NCI-H2171 treated with DMSO at 0.1 percent for 48 hours (cell line): ENCODE measurements at places on chromosomes 3 and 15.

GRCh38 chr15:29917600-29918597 is 95.6 kb upstream of the TJP1 start:
- DNase-seq = no peak

DNA sequence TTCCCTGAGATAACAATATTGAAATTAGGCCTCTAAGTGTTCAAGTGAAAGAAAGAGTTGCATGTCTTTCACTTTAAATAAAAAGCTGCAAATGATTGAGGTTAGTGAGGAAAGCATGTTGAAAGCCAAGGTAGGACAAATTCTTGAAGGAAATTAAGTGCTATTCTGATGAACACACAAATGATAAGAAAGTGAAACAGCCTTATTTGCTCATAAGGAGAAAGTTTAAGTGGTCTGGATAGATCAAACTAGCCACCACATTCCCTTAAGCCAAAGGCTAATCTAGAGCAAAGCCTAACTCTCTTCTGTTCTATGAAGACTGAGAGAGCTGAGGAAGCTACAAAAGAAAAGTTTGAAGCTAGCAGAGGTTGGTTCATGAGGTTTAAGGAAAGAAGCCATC is 36.1 kb downstream of the CRTC3 start:
- DNase-seq = no peak

DNA sequence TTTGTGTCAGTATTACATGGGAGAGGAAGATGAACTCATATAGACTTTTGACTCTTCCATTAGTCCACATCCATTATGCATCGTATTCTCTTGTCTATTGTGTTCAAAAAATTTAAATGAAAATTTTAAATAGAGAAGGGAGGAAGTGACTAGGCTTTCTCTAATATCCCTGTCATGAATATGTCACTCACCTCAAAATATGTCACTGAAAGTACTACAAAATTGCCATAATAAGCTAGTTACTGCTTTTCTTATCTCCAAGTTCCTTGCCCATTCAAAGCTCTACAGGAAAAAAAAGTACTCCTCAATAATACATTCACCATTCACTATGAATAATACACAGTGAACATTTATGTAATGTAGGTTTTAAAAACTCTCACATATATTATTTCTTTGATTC is 22.3 kb upstream of the GHSR start:
- DNase-seq = no peak

DNA sequence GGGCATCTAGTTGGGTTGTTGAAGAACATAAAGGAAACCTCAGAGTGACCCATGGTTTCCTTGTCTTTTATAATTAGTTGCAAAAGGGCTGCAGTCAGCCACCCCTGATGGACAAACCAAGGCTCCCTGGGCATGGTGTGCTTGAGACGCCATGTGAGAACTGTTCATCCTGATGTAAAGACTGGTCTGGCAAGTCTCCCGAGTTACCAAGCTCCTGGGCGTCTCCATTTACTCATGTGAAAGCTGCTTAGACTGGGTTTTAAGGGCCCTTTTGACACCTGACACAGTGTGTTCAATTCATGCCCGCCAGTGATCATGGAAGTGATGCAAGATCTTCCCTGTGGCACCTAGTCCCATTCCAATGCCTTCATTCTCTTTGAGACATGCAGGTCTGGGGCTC is 49.4 kb downstream of the GRK7 start:
- no peak for DNase-seq

DNA sequence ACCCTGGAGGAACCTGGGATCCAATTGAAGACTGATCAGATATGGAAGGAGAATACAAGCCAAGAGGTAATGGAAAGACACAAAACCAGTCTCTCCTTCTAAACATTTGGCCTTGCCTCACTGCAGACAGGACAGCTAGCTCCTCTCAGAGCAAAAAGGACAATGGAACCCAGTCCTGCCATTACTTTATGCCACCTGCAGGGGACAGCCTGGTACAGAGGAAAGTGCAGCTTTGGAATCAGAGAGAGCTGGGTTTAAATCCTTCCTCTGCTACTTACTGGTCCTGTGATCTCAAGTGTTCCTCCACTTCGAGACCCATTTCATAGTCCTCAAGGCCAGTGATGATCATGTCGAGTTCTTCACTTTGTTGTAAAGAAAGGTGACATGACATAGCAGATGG is 159.4 kb upstream of the SMAD3 start:
- DNase-seq = no peak

GRCh38 chr15:42490291-42490670 is 660 bp downstream of the ZNF106 start:
- no peak for DNase-seq

DNA sequence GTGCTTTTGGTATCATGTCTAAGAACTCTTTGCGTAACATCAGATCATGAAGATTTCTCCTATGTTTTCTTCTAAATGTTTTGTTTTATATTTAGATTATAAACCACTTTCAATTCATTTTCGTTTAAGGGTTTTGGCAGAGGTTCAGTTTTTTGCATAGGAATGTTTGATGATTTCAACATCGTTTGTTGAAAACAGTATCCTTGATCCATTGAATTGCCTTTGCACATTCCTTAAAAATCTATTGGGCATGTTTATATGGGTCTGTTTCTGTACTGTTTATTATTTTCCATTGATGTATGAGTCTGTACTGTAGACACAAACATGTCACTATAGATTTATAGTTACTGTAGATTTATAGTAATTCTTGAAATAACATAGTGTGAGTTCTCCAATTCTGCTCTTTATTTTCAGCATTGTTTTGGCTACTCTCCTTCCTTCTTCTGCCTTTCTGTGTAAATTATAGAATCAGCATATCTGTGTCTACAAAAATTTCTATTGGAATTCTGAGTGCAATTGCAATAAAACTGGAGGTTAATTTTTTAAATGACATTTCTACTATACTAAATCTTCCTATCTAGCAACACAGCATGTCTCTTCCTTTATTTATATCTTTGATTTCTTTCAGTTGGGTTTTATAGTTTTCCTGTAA is 374.0 kb downstream of the SV2B start:
- DNase-seq = no peak

- no peak for DNase-seq
These were observed 38.4 kb downstream of the SPSB4 start for GRCh38 chr3:141089339-141090152.

DNA sequence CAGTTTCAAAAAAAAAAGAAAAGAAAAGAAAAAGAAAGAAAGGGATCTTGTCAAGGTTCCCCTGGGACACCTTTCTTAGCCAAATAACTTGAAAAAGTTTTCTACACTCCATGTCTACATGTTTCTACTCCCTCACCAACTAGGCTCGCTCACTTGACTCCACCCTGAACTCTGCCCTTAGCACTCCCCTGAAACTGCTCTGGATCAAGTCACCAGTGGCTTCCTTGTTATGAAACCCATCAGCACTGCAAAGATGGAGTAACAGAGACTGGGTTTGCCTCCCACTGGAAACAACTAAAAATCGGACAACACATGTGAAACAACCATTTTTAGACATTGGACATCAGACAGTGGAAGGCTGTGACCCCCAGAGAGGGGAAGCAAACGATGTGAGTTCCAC is 36.8 kb downstream of the TMEM40 start:
- DNase-seq = no peak

DNA sequence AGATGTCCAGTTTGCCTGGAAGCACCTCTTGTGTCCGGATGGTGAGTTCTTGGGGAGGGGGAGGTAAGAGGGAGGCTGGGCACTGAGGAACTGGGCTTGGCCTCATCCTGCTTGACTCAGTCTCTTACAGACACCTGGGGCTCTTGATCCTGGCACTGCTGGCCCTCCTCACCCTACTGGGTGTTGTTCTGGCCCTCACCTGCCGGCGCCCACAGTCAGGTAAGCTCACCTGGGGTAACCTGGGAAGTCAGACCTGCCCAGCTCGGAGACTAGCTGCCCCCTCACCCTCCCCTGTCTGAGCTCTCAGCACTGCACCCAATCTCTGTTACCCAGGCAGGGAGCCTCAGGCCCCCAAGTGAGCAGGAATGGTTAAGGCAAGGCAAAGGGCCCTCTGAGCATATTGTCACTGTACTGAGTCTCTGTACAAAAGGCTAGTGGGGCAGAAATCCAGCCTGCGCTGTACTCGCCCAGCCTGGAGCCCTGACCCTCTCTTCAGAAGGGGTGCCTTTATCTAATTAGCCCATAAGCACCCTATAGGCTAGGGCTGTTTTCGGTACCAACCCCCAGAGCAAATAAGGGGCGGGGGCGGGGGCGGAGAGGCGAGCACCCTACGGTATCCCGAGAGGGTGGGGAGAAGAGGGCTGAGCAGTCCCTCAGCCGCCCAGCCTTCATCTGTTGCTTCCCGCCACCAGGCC is 2.2 kb upstream of the IL17RC start:
- DNase-seq = peak; percentile 30

DNA sequence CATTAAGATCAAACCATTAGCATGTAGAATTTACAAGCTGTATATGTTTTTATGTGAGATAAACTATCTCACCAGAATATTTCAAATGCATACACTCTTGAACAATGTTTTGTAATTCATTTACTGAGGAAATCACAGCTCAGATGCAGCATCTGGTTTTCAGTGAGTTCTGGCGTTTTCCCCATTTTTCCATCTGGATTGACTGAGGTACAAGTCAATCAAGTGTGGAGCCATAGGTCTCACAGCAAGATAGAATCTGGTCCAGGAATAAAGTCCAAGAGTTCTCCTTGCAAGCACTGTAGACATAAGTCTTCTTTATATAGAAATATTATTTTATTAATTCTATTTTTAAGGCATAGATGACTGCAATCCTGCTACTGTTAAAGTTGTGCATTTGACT is 219.3 kb downstream of the ZBBX start:
- no peak for DNase-seq

- DNase-seq = no peak
These were observed 227.0 kb downstream of the FMN1 start for GRCh38 chr15:32967521-32967920.

- DNase-seq = no peak
These were observed 41.2 kb downstream of the TRA2B start for GRCh38 chr3:185896636-185897035.

DNA sequence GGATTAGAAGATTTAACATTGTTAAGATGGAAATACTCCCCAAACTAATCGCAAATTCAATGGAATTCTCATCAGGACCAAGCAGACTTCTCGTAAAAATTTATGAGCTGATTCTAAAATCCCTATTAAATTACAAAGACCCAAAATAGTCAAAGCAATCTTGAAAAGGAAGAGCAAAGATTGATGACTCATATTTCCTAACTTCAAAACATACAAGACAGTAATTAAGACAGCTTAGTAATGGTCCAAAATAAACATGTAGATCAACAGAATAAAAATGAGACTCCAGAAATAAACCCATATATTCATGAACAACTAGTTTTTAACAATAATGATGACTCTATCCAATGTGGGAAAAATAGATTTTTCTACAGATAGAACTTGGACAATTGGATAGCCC is 148.7 kb downstream of the SI start:
- no peak for DNase-seq

GRCh38 chr15:76575274-76575673 is 238.7 kb downstream of the ISL2 start:
- DNase-seq = no peak

GRCh38 chr3:181484026-181484425 is 227.7 kb upstream of the SOX2 start:
- DNase-seq = no peak

DNA sequence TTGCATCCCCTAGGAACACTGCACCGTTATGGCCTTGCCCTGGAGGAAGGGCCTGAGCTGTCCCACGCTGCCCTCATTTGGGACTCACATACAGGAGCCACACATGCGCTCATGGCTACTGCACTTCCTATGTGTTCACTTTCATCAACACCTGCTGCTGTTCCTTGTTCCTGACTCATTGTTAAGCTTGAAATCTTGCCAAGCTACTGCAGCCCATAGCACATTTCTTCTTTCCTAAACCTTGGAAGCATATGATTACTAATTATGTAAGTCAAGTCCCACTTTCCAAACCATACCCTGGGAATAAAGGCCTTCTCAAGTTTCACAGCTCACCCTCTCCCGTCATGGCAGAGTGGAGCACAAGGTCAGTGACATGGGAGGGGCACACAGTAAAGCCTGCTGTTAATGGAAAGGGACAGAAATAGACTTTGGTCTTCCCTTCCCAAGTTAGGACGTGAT is 307.9 kb downstream of the CLSTN2 start:
- peak; percentile 94 for DNase-seq

DNA sequence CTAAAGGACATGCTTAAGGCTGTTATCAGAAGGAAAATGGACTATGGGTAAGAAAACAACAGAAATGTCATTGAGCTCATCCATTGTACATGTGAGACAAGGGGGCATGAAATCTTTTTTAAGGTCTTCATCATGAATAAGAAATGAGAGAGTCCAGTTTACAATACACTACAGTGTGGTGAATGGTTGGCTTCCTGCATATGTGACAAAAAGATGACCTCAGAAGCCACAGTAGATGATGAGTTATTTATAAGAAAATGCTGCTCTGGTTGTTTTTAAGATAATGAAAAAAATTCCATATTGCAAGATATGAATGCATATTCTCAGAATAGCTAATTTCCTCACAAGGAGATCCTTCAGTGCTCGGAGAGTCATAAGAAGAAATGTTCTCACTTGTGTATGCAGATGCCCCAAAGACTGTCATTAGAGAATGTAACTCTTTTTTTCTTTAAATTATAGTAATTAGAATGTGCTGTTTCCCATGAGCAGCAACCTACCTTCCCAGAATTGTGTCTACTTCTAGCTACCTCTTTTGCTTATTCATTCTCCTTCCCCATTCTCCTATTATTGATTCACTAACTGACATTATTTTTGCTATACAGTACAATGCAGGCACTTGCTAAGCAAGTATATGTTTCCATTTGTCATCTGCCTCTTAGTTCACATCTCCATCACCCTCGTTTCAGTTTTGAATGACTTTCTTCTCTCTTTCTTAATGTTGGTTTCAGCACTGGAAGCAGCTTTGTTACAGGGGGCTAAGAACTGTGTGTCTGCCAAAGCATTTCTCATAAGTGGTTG is 152.0 kb upstream of the PEX5L start:
- no peak for DNase-seq

DNA sequence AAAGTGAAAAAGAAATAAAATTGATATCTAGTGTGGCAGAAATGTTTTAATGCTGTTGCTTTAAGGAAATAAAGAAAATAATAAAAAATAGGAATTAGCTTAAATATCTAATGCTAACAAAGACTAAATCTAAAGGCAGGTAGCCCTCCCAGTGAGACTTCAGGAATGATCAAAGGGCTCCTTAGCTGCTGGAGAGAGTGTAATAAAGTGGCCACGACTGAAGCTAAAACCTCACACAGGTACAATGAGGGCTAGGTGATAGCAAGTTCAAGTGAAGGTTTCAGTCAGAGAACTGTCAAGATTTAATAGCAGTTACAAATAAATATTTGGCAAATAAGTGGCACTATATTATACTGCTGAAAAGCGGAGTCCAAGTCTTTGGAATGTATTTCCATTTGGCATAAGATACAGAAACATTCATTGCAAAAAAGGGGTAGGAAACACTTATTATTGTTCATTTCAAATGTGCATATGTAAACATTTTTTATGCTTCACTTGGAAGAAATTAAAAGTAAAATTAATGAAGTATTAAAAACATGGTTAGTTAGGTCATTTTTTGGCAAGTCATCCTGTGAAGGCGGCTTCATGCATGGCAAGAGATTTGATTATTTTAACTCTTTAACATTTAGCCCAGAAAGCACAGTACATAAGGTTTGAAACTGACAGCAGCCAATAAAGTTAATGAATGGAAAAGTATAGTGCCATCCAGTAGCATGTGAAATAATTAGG is 168.2 kb downstream of the ECT2 start:
- no peak for DNase-seq
